ENCODE measurements at places on chromosomes 3 and 15.

GRCh38 chr3:111582120-111582474, 13.0 kb downstream of the ZBED2 start:
- no peak for DNase-seq

GRCh38 chr15:31488437-31489204, 162.0 kb downstream of the KLF13 start:
- peak; percentile 74 for DNase-seq

GRCh38 chr3:56322862-56323261, 145.4 kb downstream of the ERC2 start:
- no peak for DNase-seq

DNA sequence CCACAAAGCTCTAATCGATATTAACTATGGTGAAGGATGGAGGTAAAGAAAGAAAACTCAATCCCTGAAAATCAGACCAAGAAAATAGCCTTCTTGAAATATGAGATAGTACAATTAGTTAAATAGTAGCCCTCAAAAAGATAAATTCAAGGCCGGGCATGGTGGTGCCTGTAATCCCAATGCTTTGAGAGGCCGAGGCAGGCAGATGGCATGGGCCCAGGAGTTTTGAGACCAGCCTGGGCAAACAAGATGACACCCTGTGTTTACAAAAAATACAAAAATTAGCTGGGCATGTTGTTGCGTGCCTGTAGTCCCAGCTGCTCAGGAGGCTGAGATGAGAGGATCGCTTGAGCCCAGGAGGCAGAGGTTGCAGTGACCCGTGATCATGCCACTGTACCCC, 31.6 kb upstream of the CEP152 start:
- no peak for DNase-seq

DNA sequence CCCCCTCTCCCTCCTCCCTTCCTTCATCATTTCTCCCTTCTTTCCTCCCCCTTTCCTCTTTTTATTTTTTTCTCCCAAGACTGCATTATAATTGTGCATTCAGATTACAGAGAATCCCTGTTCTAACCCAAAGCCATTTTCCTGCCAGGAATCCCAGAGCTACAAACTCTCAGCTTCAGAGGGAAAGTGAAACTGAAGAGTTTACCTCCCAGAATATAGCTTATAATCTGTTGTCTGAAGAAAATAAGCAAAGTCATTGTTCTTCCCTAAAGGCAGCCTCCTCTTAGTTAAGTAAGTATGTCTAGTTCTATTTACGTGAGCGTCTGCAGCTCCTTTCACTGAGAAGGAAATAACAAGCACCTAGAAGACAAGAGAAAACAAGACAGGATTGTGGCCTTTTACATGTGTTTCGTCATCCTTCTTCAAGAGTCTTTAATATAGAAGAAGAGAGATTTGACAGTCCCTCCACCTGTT, 97.2 kb downstream of the CHST2 start:
- DNase-seq, result peak; percentile 19

DNA sequence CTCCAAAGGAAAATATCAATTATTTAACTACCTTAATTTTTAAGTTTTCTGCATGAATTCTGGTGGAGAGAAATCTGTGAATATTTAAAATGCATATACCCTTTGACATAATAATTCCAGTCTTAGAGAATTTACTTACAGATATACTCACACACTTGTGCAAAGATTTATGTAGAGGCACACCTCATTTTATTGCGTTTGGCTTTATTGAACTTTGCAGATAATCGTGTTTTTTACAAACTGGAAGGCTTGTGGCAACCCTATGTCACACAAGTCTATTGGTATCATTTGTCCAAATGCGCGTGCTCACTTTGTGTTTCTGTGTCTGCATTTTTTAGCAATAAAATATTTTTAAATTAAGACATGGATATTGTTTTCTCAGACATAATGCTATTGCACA, 81.5 kb downstream of the SENP2 start:
- DNase-seq, result no peak
